ENCODE measurements at places on chromosomes 12 and 14.

DNA sequence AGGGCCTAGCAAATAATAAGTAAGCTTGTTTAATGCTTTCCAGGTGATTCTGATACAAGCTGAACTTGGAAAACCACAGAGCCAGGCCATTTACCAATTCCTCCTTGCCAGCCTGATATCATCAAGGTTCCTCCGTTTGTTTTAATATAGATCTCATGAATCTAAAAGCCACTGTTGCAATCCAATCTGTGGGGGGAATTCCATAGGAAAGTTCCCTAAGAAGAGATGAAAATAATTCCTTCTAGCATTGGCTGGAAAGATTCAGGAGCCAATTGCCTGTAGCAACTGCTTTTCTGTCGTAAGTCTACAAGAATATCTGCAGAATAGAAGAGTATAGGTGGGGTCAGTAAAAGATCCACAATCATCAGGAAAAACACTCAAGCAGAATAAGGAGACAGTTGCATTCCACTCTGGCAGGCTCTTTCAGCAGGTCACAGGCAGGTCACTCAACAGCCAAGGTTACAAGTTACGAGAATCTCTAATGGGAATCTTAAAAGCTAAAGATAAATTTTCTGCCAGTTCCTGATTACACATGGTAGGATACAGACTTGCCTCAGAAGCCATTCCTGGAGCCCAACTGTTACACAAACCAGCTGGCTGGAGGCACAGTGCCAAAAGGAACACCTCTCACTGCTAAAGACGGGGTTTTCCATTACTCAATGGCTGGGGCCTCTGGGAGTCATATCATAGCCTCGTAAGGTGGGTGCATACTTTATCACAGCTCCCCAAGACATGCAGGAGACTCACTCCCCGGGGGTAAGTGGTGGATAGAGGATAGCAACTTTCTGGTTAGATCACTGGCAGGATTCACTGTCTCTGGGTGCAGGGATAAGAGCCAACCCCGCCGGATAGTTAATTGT is 43.6 kb downstream of the FGD6 start:
- no peak for DNase-seq

DNA sequence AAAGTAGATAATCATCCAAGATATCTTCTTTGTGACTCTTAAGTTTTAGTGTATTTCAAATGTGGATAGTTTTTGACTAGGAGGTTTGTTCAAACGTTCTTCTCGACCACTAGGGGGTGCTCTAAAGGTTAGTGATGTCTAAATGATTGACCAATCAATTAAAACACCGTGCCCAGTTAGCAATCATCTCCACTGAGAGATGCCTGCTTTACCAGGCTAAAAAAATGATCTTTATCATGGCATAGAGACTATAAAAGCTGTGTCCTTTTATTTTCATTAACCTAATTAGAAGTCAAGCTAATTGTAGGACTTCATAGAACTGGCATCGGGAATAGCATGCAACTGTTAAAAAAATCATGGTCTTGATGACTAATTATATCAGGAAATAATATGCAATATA is 153.9 kb downstream of the PRKCH start:
- DNase-seq, result no peak

DNA sequence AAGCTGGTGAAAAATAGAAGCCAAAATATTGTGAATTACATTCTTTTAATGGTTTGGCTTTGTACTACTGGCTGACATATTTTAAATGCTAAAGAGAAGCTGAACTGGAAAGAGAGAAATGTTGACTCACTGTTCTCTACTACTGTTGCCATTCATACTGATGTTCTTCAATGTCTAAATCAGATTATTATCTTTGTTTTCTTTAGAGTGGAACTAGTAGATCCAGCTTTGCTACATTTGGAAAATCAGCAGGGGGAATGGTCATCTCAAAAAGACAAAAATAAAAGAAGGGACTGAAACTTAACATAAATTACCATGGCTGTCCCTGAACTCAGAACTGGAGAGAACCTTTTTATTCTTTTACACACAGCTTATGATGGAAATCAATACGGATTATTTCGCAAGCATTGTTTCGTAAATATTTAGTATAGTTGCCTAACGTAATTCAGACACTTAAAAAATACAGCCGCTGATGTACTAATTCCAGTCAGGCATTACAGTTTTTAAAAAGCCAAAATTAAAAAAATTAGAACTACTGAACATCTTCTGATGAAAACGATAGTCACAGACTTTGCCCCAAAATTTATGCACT is 76.3 kb upstream of the OTX2 start:
- no peak for DNase-seq

- no peak for DNase-seq
Observed at GRCh38 chr12:86698641-86698980, 442.4 kb upstream of the MGAT4C start.

GRCh38 chr12:61629702-61630101 is 630.5 kb upstream of the USP15 start:
- DNase-seq, result no peak

DNA sequence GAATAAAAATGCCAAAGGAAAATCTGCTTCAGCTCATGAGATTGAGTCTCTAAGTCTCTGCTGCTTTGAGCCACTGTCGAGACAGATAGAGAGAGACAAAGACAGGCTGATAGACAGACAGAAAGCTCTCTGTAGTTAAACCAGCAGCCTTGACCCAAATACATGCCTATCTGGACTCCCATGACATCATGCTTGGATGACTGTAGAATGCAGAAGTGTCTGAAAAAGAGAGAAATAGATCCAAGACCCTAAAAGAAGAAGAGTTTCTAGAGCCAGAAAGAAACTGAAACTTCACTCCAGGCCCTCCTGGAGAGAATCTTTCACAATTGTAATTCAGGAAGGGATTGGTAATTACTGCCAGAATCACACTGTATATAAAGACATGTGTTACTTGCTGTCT is 122.6 kb upstream of the PLXNC1 start:
- no peak for DNase-seq

GRCh38 chr12:11797317-11797913 is 147.9 kb downstream of the ETV6 start:
- no peak for DNase-seq

GRCh38 chr14:63902375-63902976 is 49.7 kb downstream of the SYNE2 start:
- no peak for DNase-seq

DNA sequence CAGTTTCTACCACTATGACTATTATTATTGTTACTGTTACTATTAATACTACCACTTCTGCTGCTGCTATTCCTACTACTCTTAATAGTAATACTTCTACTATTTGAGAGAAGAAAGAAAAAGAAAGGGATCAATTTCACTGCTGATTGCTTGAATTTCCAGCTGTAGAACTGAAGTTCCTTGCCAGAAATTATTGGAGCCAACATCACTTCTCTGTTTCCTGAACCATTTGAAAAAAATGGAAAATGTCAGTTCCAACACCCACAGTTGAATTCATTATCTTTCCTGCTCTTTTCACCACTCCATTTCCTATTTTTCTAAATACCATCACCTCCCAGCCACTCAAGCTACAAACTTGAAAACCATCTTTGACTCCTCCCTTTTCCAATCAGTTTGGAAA is 54.1 kb upstream of the PIK3C2G start:
- no peak for DNase-seq

GRCh38 chr14:70317091-70317968 is 42.2 kb downstream of the COX16 start:
- DNase-seq, result no peak

DNA sequence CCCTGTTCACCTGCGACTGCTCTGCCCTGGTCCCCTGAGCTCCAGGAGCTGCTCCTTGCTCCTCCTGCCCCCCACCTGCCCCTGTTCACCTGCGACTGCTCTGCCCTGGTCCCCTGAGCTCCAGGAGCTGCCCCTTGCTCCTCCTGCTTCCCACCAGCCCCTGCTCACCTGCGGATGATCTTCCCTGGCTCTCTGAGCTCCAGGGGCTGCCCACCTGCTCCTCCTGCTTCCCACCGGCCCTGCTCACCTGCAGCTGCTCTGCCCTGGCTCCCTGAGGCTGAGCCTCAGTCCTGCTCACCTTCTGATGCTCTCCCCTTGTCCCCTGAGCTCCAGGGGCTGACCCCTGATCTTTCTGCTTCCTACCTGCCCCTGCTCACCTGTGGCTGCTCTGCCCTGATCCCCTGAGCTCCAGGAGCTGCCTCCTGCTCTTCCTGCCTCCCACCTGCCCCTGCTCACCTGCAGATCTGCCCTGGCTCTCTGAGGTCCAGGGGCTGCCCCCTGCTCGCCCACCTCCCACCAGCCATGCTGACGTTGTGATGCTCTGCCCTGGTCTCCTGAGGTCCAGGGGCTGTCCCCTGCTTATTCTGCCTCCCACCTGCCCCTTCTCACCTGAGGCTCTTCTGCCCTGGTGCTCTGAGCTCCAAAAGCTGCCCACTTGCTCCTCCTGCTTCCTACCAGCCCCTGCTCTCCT is 219.2 kb downstream of the TMEM121 start:
- no peak for DNase-seq

DNA sequence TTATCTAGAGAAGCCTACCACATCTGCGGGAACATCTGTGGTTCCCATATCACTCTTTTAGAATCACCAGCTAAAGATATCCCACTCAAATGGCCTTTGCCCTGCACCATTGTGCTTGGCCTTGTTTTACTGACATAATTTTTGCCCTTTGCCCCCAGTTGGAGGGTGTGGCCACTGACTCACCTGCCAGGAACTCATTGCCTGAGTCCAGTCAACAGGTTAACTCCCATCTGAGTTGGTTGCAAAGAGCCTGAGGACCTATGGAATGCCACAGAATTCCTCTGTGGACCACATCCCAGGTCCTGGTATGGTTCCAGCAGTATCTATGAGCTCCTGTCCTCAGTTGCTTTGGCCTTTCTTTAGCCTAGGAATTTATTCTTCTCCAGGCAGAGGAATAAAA is 55.7 kb upstream of the PTGR2 start:
- no peak for DNase-seq

GRCh38 chr14:99158646-99159165 is 113.3 kb downstream of the BCL11B start:
- DNase-seq, result no peak

DNA sequence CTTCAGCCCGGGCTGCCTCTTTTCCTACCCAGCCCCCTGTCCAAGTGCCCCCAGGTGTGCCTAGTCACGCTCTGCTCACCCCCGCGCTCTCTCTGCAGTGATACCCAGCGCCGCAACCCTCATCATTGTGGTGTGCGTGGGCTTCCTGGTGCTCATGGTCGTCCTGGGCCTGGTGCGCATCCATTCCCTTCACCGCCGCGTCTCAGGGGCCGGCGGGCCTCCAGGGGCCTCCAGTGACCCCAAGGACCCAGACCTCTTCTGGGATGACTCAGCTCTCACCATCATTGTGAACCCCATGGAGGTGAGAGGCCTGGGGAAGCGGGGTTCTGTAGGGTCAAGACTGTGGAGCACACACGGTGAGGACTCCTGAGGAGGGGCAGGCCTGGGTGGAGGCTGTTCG is 27.2 kb downstream of the CLSTN3 start:
- DNase-seq, result no peak

- no peak for DNase-seq
Observed at GRCh38 chr12:3879846-3880245, 6.6 kb upstream of the PARP11 start.

DNA sequence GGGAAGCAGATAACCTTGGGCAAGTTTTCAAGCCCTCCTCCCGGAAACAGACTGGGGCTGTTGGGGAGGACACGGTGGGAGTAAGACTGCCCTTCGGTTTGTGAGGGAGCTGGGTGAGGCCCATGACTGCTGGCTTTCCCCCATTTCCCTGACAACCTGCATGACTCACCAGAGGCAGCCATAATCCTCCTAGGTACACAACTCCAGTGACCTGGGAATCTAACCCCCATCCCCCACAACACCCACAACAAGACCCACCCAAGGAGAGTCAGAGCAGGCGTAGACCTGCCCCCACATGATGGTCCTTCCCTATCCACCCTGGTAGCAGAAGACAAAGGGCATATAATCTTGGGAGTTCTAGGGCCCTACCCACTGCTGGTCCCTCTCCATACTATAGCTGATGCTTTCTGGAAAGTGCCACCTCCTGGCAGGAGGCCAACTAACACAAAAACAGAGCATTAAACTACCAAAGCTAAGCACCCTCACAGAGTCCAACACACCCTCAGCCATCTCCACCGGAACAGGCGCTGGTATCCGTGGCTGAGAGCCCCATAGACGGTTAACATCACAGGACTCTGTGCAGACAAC is 14.8 kb downstream of the DDX24 start:
- no peak for DNase-seq
